Adrenal gland (tissue), 19 donors: ENCODE measurements at places on chromosomes 16 and 17. TPM values are rescaled to one million over a fixed set of nuclear protein-coding genes. Genes with fewer than 3 reads are reported as not detected.

ZPBP2 gene
- not detected for total RNA-seq

TAC4 gene
- not detected for total RNA-seq

CPNE7 gene
- 1.1 TPM for total RNA-seq

TMEM204 gene
- total RNA-seq, result 45.4 TPM

SPATA32 gene
- not detected for total RNA-seq

OTOP3 gene
- total RNA-seq, result not detected

STAT5A gene
- total RNA-seq, result 126 TPM

GP1BA gene
- not detected for total RNA-seq

SLC13A2 gene
- 1.6 TPM for total RNA-seq

TCAP gene
- total RNA-seq, result 2.6 TPM

DCAF7 gene
- total RNA-seq, result 64.0 TPM

PFAS gene
- 48.2 TPM for total RNA-seq

GRCh38 chr16:25317732-25318316 lies 60.2 kb upstream of the ZKSCAN2 start:
- no peak for DNase-seq

DNA sequence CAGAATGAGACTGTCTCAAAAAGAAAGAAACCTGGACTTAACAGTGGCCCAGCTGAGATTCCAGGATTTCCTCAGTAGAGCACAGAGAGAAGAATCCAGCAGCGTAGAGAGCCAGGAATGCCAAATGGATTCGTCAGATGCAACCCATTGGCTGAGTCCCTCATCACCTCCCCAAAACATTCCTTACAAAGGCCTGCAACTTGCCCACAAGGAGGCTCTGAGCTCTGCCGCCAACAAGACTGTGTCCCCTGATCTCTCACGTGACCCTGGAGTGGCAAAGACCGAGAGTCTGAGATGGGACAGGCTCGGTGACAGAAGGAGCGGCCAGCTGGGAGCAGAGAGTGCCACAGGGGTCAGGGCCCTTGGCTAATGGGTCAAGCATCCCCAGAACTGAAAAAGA lies 6.9 kb upstream of the CHMP6 start:
- DNase-seq, result no peak

DNA sequence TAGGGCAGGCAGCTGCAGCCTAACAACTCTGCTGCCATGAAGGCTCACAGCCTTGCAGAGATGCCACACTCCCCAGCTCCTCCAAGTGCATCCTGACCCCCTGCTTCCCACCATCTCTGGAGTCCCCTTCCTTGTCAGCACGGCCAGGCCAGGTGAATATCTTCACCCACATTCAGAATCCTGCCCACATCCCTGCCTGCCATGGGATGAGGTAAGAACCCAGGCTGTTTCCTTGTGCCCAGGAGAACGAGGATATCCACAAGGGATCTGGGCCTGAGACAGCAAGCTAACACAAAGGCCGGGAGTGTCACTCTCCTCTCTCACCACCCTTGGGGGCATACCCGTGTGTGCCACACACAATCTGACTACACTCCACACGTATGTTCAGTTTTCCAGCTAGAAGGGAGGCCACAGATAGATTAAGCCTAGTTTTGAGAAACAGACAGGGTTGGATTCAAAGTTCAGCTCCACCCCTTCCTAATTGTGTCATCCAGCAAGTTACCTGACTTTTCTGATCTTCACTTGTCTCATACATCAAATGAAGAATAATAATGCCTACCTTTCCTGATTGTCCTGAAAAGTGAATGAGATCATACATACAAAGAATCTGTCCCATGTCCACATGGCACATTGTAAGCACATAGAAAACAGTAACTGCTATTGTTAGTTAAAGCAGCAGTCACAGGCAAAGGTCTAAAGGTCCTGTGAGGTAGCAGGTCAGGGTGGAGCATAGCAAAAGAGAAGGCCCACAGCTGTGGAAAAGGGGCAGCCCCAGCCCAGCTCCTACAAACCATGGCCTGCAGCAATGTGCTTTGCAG lies 17.4 kb upstream of the SUPT4H1 start:
- no peak for DNase-seq

- DNase-seq, result no peak
Measured at GRCh38 chr16:89695875-89696669, 5.4 kb downstream of the SPATA2L start.

DNA sequence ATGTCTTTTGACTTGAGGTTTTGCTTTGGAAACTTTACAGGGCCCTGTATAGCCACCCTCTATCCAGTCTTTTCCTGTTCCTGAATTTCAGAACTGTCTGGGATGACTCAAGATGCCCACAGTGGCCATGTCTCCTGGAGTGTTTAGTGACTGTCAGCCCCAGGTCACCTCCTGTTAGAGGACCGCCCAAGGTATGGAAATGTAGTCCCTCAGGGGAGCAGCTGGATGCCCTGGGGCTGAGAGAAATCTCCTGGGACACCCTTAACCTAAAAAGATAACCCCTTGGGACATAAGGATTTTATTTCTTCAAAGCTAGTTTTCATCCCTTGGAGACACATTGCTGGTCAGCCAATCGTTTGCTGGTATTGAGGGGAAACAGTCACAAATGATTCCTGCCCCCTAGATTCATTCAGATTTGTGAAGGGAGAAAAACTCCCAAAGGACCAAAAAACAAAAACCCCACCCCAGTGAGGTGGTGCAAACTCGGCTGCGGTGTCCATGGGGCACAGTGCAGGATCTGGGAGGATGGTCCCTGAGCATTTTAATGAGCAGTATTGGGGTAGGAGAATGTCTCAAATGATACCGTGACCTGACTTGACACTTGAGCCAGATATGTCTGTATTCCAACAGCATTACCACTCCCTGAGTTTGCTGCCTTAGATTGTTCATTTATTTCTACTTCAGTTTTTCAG lies 1.7 kb downstream of the ZNF267 start:
- DNase-seq, result no peak

DNA sequence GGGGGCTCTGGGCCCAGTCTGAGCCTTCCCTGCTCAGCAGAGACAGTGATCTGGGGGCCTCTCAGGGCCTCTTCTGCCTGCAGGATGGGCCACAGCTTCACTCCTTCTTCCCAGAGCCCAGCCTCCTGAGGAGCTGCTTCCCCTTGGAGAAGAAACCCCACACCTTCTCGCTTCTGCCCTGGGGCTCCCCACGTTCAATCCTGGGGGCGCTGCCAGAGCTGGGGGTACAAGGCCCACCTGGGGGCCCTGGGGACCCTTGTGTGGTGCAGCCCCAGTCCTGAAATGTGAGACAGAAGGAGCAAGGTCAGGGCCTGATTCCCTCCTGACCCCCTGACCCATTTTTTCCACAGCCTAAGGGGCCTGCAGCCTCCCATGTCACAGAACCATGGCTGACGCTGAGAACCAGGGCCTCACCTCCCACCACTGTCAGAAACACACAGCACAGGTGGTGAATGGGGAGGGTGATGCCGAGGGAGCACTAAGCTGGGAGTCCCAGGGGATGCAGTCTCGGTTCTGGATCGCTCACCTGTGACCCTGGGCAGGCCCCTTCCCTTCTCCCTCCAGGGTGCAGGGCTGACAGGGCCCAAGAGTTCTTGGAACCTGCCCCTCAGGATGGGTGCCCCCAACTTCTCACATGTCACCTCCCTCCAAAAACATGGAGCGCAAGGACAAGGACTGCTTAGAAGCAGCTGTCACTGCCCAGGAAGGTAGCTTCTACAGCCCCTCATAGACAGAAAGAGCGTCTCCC lies 21.6 kb upstream of the MPO start:
- no peak for DNase-seq

- DNase-seq, result no peak
Measured at GRCh38 chr16:20380782-20381181, 23.8 kb downstream of the PDILT start.

- DNase-seq, result no peak
Measured at GRCh38 chr17:82149401-82150099, 51.5 kb upstream of the FASN start.

DNA sequence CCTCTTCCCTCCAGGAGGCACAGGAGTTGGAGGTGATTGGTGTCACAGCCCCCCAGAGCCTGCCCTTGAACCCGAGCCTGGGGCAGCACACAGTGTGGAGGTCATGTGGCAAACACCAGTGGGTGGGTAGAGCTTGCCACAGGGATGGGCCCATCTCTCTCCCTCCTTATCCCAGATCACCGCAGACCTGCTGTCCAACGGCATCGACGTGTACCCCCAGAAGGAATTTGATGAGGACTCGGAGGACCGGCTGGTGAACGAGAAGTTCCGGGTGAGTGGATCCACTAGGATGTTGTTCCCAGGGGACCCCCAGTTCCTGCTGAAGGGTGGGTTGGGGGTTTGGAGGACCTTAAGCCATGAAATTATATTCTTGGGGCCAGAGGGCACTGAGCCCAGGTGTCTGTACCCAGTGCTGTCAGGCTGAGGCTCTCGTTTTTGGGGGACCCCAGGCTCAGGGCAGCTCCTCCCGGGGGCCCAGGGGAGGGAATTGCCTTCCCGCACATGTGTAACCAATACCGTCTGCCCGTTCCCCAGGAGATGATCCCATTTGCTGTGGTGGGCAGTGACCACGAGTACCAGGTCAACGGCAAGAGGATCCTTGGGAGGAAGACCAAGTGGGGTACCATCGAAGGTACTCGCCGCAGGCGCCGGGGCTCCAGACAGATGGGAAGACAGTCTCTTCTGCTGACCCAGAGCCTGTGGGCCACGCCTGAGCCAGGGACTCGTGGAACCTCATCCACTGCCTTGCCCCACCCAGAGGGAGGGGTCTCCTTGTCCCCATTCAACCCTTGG lies 351.9 kb downstream of the SEC14L1 start:
- DNase-seq, result peak; percentile 22

GRCh38 chr17:59353936-59354755 lies 22.7 kb downstream of the YPEL2 start:
- DNase-seq, result no peak

- DNase-seq, result no peak
Measured at GRCh38 chr16:11461595-11461990, 116.3 kb downstream of the RMI2 start.

DNA sequence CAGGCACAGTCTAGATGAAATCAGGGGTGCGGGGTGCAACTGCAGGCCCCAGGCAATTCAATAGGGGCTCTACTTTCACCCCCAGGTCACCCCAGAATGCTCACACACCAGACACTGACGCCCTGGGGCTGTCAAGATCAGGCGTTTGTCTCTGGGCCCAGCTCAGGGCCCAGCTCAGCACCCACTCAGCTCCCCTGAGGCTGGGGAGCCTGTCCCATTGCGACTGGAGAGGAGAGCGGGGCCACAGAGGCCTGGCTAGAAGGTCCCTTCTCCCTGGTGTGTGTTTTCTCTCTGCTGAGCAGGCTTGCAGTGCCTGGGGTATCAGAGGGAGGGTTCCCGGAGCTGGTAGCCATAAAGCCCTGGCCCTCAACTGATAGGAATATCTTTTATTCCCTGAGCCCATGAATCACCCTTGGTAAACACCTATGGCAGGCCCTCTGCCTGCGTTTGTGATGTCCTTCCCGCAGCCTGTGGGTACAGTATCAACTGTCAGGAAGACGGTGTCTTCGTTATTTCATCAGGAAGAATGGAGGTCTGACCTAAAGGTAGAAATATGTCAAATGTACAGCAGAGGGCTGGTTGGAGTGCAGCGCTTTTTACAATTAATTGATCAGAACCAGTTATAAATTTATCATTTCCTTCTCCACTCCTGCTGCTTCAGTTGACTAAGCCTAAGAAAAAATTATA lies 1.6 kb downstream of the HBA1 start:
- no peak for DNase-seq

DNA sequence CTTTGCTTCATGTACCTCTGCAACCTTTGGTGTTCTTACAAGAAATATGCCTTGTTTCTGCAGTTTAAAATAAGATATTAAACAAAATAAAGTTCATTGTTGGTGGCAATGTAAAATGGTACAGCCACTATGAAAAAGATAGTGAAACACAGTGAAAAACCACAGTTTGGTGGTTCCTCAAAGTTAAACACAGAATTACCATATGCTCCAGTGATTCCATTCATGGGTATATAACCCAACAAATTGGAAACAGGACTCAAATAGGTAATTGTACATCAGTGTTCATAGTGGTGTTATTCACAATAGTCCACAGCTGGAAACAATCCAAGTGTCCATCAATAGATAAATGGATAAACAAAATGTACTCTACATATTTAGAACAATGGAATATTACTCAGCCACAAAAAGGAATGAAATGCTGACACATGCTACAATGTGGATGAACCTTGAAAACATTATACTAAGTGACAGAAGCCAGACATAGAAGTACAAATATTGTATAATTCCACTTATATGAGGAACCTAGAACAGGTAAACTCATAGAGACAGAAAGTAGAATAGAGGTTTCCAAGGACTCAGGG lies 49.2 kb downstream of the CUEDC1 start:
- DNase-seq, result no peak

DNA sequence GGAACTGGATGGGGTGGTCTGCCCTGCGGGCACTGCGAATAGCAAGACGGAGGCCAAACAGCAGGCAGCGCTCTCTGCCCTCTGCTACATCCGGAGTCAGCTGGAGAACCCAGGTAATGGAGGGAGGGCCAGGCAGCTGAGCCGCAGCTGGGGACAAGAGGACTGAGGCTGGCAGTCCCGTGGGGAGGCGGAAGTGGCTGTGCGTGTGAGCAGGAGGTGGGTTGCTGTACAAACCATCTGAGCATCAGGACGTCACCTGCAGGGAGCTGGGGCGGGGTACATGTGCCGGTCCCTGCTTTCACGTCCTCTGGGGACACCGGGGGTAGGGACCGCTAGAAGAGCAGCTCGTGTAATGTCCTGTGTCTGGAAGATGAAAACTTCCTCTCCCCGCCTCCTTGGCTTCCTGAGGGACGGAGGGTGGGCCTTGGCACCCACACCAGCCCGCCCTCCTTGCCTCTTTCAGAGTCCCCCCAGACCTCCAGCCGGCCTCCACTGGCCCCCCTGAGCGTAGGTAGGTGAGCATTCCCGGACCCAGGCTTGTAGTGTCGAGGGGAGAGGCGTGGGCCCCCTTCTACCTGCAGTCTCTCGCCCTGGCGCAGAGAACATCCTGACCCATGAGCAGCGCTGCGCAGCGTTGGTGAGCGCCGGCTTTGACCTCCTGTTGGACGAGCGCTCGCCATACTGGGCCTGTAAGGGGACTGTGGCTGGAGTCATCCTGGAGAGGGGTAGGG lies 3.7 kb downstream of the ADAD2 start:
- DNase-seq, result no peak

- DNase-seq, result no peak
Measured at GRCh38 chr17:40004072-40004471, 11.2 kb upstream of the CSF3 start.

GRCh38 chr17:46157443-46158062 lies 35.7 kb downstream of the KANSL1 start:
- DNase-seq, result no peak

- DNase-seq, result peak; percentile 28
Measured at GRCh38 chr16:76970087-76970744, 220.8 kb upstream of the MON1B start.

DNA sequence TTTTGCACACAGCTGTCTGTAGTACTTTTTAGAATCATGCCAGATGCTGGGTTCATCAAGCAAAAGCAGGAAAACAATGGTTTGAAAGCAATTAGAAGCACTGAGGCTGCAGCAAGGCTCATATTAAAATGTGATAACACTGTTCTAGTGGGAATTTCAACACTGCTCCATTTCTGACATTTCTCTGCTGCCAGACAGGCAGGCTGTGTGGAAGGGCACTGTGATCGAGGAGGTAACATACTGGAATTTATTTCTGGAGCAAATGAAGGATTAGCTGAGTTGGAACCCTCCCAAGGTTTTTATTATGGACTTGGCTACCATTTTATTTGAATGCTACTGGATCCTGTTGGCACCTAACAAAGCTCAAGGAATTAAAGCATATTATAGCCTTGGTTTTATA lies 66.9 kb downstream of the SKAP1 start:
- DNase-seq, result no peak

- DNase-seq, result no peak
Measured at GRCh38 chr16:11234884-11235702, 20.9 kb downstream of the SOCS1 start.

- peak; percentile 43 for DNase-seq
Measured at GRCh38 chr17:19237389-19238166, 412 bp downstream of the EPN2 start.
